ENCODE measurements at places on chromosomes 3 and 15.

GRCh38 chr3:159234306-159234705, 432.5 kb downstream of the MFSD1 start:
- H3K4me1 ChIP-seq: no peaks in the 10 kb centered on the region
- H3K36me3 ChIP-seq: no peaks in the 10 kb centered on the region
- no peak for DNase-seq
- no peaks in the 10 kb centered on the region for H3K27me3 ChIP-seq

- H3K4me3 ChIP-seq: no peak overlapping the region
- H3K4me1 ChIP-seq: peaks cover 3% of the 10 kb centered on the region
These were observed 71.0 kb upstream of the ZBED2 start for GRCh38 chr3:111666041-111666735.

DNA sequence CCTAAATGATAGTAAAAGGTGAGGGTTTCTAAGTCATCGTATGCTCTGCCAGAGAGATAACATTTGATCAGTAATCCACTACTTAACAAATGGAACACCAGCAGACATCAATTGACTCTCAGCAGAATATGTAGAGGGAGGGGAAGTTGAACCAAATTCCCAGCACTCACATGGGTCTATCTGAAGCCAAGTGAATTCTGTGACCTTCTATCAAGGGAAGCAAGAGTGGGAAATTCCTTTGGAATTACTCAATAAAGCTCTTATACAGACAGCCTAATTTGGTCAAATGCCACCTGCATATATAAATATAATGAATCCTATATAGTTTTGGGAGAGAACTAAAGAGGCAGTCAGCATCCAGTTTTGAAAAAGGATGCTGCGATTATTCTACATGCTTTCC, 15.8 kb upstream of the KCNMB2 start:
- no peaks in the 10 kb centered on the region for H3K36me3 ChIP-seq
- no peaks in the 10 kb centered on the region for H3K27me3 ChIP-seq
- H3K27ac ChIP-seq: no peak overlapping the region
- DNase-seq: no peak

GRCh38 chr3:58358092-58358491, 25.4 kb downstream of the PXK start:
- no peaks in the 10 kb centered on the region for H3K27me3 ChIP-seq
- H3K4me3 ChIP-seq: no peak overlapping the region
- no peak overlapping the region for H3K27ac ChIP-seq
- H3K36me3 ChIP-seq: no peaks in the 10 kb centered on the region
- DNase-seq: no peak

DNA sequence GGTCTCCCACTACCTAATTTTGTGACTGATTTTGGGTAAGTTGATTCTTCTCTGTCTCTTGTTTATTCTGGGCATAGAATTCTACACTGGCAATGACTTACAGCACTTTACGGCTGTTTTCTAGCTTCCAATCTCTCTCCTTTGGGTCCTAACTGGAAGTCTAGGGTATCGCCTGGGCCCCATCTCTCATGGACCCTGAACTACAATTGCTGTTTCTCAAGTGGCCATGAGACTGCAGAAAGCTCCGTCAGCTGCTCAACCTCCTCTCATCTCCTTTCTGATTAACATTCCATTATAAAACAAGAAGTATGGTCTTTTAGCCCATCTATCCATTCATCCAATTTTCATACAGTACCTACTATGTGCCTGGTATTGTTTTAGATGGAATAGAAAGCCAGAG, 4.4 kb upstream of the PXYLP1 start:
- no peaks in the 10 kb centered on the region for H3K36me3 ChIP-seq
- no peaks in the 10 kb centered on the region for H3K4me1 ChIP-seq
- no peaks in the 10 kb centered on the region for H3K27me3 ChIP-seq
- no peak overlapping the region for H3K4me3 ChIP-seq

- H3K27me3 ChIP-seq: no peaks in the 10 kb centered on the region
- H3K4me1 ChIP-seq: peaks cover 54% of the 10 kb centered on the region
- no peaks in the 10 kb centered on the region for H3K36me3 ChIP-seq
- DNase-seq: no peak
These were observed 3.3 kb upstream of the ADAMTS9 start for GRCh38 chr3:64691051-64691450.

DNA sequence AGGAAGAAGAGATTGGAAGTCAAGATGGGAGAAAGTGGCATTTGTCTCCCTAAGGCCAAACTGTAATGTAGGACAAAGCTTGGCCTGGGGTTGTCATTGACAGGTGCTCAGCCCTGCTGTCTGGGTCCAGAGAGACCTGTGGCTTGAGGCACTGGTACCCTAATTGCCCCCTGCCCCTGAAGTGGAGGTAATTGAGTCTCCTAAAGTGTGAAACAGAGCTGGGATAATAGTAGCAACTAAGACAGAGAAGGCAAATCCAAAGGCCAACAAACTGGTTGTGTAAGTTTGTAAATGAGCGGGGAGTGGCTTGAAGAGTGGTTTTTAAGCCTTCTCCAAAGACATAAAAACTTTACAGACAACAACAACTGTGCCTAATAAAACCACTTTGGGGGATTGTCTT, 264.2 kb upstream of the ROPN1 start:
- no peak for DNase-seq
- H3K36me3 ChIP-seq: no peaks in the 10 kb centered on the region
- peaks cover 24% of the 10 kb centered on the region for H3K4me1 ChIP-seq
- peak overlapping the region; percentile 4 for H3K27ac ChIP-seq

GRCh38 chr3:30894521-30895251, at the start of gene GADL1:
Gene GADL1, minus strand, starts transcription at chr3:30894661. Its CDS starts 47 bp downstream, at chr3:30894614.
- H3K4me3 ChIP-seq: peak within 1 kb of the TSS; percentile 53
- DNase-seq: peak; percentile 65
- H3K27ac ChIP-seq: no peak within 1 kb of the TSS

- H3K4me1 ChIP-seq: peaks cover 85% of the 10 kb centered on the region
- H3K4me3 ChIP-seq: no peak overlapping the region
- no peak overlapping the region for H3K27ac ChIP-seq
- no peaks in the 10 kb centered on the region for H3K36me3 ChIP-seq
- H3K27me3 ChIP-seq: no peaks in the 10 kb centered on the region
These were observed 420.0 kb downstream of the LPP start for GRCh38 chr3:188573956-188574355.

GRCh38 chr3:38039899-38040261, 872 bp downstream of the DLEC1 start:
- no peaks in the 10 kb centered on the region for H3K36me3 ChIP-seq
- no peak overlapping the region for H3K27ac ChIP-seq
- H3K4me3 ChIP-seq: peak overlapping the region; percentile 50
- peak; percentile 85 for DNase-seq
- H3K4me1 ChIP-seq: no peaks in the 10 kb centered on the region

- H3K36me3 ChIP-seq: no peaks in the 10 kb centered on the region
- DNase-seq: peak; percentile 57
- no peak overlapping the region for H3K4me3 ChIP-seq
- no peak overlapping the region for H3K27ac ChIP-seq
- no peaks in the 10 kb centered on the region for H3K27me3 ChIP-seq
These were observed 26.1 kb upstream of the SFMBT1 start for GRCh38 chr3:53071882-53072431.

DNA sequence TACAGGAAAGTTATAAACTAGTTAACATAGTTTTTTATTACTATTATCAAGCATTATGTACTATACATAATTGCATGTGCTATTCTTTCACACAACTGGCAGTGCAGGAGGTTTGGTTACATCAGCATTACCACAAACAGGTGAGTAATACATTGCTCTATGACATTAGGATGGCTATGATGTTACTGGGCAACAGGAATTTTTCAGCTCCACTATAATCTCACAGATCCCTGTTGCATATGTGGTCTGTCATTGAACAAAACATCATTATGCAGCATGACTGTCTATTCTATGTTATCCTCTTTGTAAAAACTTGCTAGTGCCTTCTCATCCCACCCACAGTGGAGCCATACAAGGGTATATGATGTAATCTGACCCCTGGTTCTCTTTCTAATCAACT, 36.5 kb upstream of the PDZRN3 start:
- H3K27ac ChIP-seq: no peak overlapping the region
- H3K36me3 ChIP-seq: no peaks in the 10 kb centered on the region
- no peak for DNase-seq
- peaks cover 20% of the 10 kb centered on the region for H3K4me1 ChIP-seq
- no peaks in the 10 kb centered on the region for H3K27me3 ChIP-seq

GRCh38 chr3:58299839-58300516, 6.1 kb upstream of the RPP14 start:
- no peak overlapping the region for H3K4me3 ChIP-seq
- H3K4me1 ChIP-seq: no peaks in the 10 kb centered on the region
- H3K36me3 ChIP-seq: no peaks in the 10 kb centered on the region
- no peak overlapping the region for H3K27ac ChIP-seq

GRCh38 chr15:45495588-45495987, 27.0 kb downstream of the SLC30A4 start:
- no peaks in the 10 kb centered on the region for H3K4me1 ChIP-seq
- H3K27ac ChIP-seq: no peak overlapping the region
- no peaks in the 10 kb centered on the region for H3K27me3 ChIP-seq
- DNase-seq: no peak

DNA sequence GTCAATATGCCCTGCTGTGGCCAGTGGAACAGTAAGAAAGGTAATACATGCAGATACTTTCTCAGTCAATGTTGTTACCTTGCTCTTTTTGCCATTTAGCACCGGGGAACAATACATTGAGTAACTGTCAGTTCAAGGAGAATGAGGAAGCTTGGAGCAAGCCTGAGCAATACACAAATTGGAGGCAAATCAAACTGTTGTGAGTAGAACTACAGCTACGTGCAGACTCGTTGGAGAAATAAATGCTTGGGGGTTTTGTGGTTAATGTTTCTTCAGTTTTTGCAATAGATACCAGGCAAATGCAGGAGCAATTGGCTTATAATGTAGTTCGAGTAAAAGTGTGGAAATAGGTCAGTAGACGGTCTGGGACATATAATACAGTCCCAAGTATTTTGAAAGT, 587.3 kb upstream of the ROBO1 start:
- H3K4me1 ChIP-seq: no peaks in the 10 kb centered on the region
- no peaks in the 10 kb centered on the region for H3K36me3 ChIP-seq
- no peak for DNase-seq
- no peaks in the 10 kb centered on the region for H3K27me3 ChIP-seq
- no peak overlapping the region for H3K4me3 ChIP-seq
- no peak overlapping the region for H3K27ac ChIP-seq

DNA sequence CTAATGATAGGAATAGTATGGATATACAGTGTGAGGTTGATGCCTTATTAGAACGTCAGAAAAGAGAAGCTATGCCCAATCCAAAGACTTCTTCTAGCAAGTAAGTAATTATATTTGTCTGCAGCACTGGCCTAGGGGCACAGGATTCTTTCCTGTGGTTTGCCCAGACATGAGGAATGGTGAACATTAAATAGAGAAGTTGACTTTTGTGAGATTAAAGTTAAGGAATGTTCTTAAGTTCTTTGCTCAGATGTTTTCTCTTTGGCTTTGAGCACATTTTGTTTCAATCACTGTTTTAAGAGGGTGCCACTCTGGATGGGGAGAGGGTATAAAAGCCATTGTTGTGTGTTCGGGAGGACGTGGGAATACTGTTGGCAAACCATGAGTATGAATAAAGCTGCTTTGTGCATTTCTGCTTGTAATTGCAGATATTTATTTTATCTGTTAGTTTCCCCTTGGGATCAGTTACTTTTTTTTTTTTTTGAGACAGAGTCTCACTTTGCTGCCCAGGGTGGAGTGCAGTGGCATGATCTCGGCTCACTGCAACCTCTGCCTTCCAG, 8.3 kb downstream of the KIF23 start:
- no peak overlapping the region for H3K4me3 ChIP-seq
- no peaks in the 10 kb centered on the region for H3K4me1 ChIP-seq
- H3K27me3 ChIP-seq: no peaks in the 10 kb centered on the region
- no peak overlapping the region for H3K27ac ChIP-seq
- DNase-seq: no peak
- H3K36me3 ChIP-seq: no peaks in the 10 kb centered on the region

- no peaks in the 10 kb centered on the region for H3K27me3 ChIP-seq
- no peak for DNase-seq
- no peak overlapping the region for H3K4me3 ChIP-seq
- H3K4me1 ChIP-seq: no peaks in the 10 kb centered on the region
- no peak overlapping the region for H3K27ac ChIP-seq
These were observed 71.5 kb upstream of the EIF1B start for GRCh38 chr3:40237889-40238571.

- no peak within 1 kb of the TSS for H3K27ac ChIP-seq
- H3K4me1 ChIP-seq: peaks cover 17% of the 10 kb centered on the region
- H3K36me3 ChIP-seq: no peaks in the 10 kb centered on the region
- no peaks in the 10 kb centered on the region for H3K27me3 ChIP-seq
- DNase-seq: no peak
These were observed at the start of gene KCNMB2 for GRCh38 chr3:178536211-178537079. Gene KCNMB2, plus strand, starts transcription at chr3:178536436.

DNA sequence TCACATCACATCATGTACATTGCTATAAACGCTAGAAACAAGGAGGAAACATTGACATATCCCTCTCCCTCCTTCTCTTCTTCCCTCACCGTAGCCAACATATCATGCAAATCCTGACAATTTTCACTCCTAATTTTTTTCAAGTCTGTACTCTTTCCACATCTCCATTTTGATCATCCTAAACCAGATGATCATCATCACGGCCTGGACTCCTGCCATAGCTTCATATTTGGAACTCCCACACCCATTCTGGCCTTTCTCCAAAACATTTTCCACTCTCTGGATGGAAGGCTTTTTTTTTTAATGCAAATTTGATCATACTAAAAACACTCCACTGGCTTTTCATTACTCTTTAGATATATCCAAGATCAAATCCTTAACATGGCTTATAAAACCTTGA, 248.0 kb upstream of the CNTN3 start:
- no peak overlapping the region for H3K4me3 ChIP-seq
- no peaks in the 10 kb centered on the region for H3K27me3 ChIP-seq
- H3K4me1 ChIP-seq: no peaks in the 10 kb centered on the region
- no peak overlapping the region for H3K27ac ChIP-seq

- H3K27ac ChIP-seq: peak overlapping the region; percentile 90
- H3K36me3 ChIP-seq: no peaks in the 10 kb centered on the region
- no peak for DNase-seq
- H3K27me3 ChIP-seq: no peaks in the 10 kb centered on the region
These were observed 77.1 kb downstream of the PDZRN3 start for GRCh38 chr3:73547427-73548248.

DNA sequence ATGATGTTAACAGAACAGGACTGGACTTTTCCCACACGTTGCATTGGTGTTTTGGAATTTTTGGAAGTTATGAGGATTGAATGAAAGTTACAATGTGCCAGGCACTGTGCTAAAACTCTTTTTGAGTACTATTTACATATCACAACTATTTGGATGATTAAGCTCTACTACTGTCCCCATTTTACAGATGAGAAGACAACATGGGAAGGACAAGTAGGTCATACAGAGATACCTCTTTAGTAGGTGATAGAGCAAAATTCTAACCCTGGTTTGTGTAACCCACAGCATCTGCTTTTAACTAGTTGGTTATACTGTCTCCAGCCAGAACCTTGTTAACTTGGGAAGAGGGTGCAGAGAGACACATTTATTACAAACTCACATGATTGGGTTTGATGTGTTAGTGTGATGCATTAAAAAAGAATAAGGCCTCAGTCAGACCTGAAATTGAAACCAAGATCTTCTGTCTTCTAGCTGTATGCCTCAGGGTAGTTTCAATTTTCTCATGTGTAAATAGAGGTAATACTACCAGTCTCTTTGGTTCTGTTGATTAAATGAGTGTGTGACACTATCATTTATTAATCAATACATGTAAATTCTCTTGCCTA, 1.4 kb downstream of the NDUFB4 start:
- H3K4me3 ChIP-seq: peak overlapping the region; percentile 82
- peaks cover 8% of the 10 kb centered on the region for H3K36me3 ChIP-seq
- DNase-seq: no peak
- peaks cover 42% of the 10 kb centered on the region for H3K4me1 ChIP-seq
- H3K27me3 ChIP-seq: no peaks in the 10 kb centered on the region
- peak overlapping the region; percentile 91 for H3K27ac ChIP-seq
